A549 treated with GW870086 at 1 μM for 4 hours (cell line): ENCODE measurements at places on chromosomes 5 and 9. TPM values are rescaled to one million over a fixed set of nuclear protein-coding genes. Genes with fewer than 3 reads are reported as not detected.

The MAST4 gene
- total RNA-seq = 0.86 to 2.0 TPM (median 1.4 TPM) in 5 replicates

The BAAT gene
- total RNA-seq = 0.34 to 0.63 TPM (median 0.40 TPM) in 5 replicates

The FOXB2 gene
- not detected in 5 replicates for total RNA-seq

The TXNDC8 gene
- not detected in 5 replicates for total RNA-seq

The CCNJL gene
- total RNA-seq = 10.5 to 13.8 TPM (median 12.5 TPM) in 5 replicates

The NMUR2 gene
- total RNA-seq = 0.08 to 0.13 TPM in 2 of 5 replicates, not detected in the others

The KCTD16 gene
- 0.01 to 0.07 TPM (median 0.03 TPM) in 4 of 5 replicates, not detected in the other for total RNA-seq

The CCDC183 gene
- total RNA-seq = 0.15 to 0.72 TPM (median 0.44 TPM) in 5 replicates

The AUH gene
- 8.5 to 10.9 TPM (median 8.8 TPM) in 5 replicates for total RNA-seq

The LCN2 gene
- 2.4 to 6.8 TPM (median 3.2 TPM) in 5 replicates for total RNA-seq

The AOPEP gene
- total RNA-seq = 155 to 208 TPM (median 193 TPM) in 5 replicates

The KDM3B gene
- total RNA-seq = 34.9 to 45.4 TPM (median 40.0 TPM) in 5 replicates

The SMIM33 gene
- not detected in 5 replicates for total RNA-seq

The TAF1L gene
- 0.02 TPM in 1 of 5 replicates, not detected in the others for total RNA-seq

The SLC24A2 gene
- not detected in 5 replicates for total RNA-seq

The DTWD2 gene
- 1.0 to 1.9 TPM (median 1.5 TPM) in 5 replicates for total RNA-seq

The ZNF483 gene
- 0.40 to 0.98 TPM (median 0.54 TPM) in 5 replicates for total RNA-seq

The OR1J2 gene
- total RNA-seq = not detected in 5 replicates

The ANKRD34B gene
- 0.05 to 0.12 TPM (median 0.06 TPM) in 4 of 5 replicates, not detected in the other for total RNA-seq

The RELL2 gene
- 3.9 to 5.5 TPM (median 4.5 TPM) in 5 replicates for total RNA-seq

The FOXD4L5 gene
- not detected in 5 replicates for total RNA-seq

The FOXD1 gene
- total RNA-seq = 14.7 to 22.1 TPM (median 19.3 TPM) in 5 replicates

The GTF2H2 gene
- 7.7 to 13.5 TPM (median 10.0 TPM) in 5 replicates for total RNA-seq

The ALDH1A1 gene
- total RNA-seq = 4,215 to 5,771 TPM (median 5,434 TPM) in 5 replicates

The FAT2 gene
- total RNA-seq = 0.01 TPM in 1 of 5 replicates, not detected in the others

The HTR4 gene
- total RNA-seq = not detected in 5 replicates

The CAMK2A gene
- total RNA-seq = 0.64 to 0.97 TPM (median 0.89 TPM) in 5 replicates

The PDGFRB gene
- total RNA-seq = 0.09 to 0.75 TPM (median 0.43 TPM) in 5 replicates

The PDE8B gene
- 1.5 to 2.1 TPM (median 1.7 TPM) in 5 replicates for total RNA-seq

The C5orf58 gene
- total RNA-seq = not detected in 5 replicates

The SPINK7 gene
- not detected in 5 replicates for total RNA-seq

The COL15A1 gene
- 0.23 to 0.77 TPM (median 0.56 TPM) in 5 replicates for total RNA-seq

The GCNT4 gene
- total RNA-seq = 0.29 to 0.37 TPM (median 0.31 TPM) in 5 replicates

The NOXA1 gene
- 0.91 to 2.0 TPM (median 1.3 TPM) in 5 replicates for total RNA-seq

The STING1 gene
- total RNA-seq = 1.1 to 1.6 TPM (median 1.2 TPM) in 5 replicates

The GABBR2 gene
- 0.06 to 0.45 TPM (median 0.15 TPM) in 5 replicates for total RNA-seq
